ENCODE measurements at places on chromosomes 4 and X. TPM values are rescaled to one million over a fixed set of nuclear protein-coding genes. Genes with fewer than 3 reads are reported as not detected.

DNA sequence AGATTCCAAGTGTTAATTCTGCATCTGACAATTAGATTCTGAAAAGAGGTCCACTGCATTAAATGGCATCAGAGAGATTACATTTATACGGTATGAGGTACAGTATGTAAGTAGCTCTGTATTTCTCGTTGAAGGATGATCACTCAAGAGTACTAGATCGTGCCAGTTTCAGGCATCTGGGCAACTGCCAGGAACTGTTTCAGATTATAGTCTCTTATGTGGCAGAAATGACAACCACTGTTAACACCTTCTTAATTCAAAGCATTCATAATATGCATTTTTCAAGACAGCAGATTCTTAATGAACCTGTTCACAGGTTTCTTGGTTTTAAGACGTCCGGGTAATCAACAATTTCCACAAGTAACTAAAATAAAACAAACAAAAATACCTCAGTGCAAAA, 1.6 kb downstream of the ANKRD50 start:
- DNase-seq, result peak; percentile 21

- no peak for DNase-seq
Measured at GRCh38 chr4:40514497-40514951, 115.1 kb downstream of the RBM47 start.

DNA sequence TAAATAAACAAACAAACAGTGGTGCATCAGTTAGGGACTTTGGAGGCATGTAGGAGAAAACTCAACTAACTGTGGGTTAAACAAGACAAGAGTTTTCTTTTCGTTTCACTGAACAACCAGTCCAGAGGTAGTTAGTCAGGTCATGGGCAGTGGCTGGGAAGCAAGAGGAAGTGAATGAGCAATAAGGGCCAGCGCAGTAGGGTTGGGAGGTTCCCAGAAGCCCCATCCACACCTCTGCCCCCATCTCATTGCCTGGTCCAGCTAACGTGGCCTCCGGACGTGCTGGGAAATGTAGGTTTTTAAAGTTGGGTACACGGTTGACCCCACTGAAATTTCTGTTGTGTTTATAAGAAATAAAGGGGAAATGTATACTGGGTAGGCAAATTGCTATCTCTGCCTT, 8.7 kb downstream of the GLOD5 start:
- no peak for DNase-seq

DNA sequence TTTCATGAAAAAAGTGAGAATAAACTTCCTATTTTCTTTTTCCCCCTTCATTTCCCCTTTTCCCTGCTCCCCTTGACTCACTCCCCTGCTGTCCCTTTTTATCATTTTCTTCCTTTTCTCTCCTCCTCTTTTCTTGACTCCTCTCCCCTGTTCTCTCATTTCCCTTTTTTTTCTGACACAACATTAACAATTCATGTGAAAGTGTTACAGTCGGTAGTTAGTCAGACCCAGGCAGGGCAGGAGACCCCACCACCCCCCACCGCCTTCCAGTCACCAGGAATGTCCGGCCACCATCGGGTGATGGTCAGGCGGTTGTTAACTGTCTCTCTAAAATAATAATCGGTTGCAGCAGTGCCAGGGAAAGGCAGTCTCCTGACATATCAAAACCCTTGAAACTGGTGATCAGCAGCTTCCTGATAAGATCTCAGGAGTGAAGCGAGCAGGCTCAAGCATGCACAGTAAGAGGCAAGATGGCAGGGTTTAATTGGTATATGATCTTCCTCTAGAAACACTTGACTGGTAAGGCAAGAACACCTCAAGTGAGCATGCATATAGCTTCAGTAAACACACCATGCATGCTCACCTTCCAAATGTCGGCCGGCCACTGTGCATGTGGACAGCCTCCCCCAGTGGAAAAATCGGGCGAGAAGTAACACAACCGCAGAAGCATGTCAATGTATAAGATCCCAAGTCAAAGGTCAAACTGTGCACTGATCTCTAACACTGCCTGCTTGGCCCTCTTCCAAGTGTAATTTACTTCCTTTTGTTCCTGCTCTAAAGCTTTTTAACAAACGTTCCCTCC, 191.4 kb downstream of the NDST4 start:
- DNase-seq, result no peak

- no peak for DNase-seq
Measured at GRCh38 chr4:53551958-53552357, 39.3 kb downstream of the LNX1 start.

DNA sequence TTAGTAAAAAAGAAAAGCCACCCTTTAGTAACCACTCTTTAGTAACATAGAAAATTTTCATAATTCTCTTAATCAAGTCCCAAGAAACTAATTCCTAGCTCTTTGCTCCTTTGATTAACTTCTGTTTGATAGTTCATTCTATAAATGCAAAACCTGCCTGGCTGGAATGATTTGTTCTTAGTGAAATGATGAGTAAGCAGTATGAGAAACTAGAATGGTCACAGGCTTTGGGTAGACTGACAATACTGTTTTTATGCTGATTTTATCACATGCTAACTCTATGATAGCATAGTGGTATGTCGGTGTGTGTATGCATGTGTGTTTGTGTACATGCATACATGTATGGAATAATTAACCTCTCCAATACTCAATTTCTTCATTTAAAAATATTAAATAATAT, 81.2 kb downstream of the SYTL5 start:
- no peak for DNase-seq

DNA sequence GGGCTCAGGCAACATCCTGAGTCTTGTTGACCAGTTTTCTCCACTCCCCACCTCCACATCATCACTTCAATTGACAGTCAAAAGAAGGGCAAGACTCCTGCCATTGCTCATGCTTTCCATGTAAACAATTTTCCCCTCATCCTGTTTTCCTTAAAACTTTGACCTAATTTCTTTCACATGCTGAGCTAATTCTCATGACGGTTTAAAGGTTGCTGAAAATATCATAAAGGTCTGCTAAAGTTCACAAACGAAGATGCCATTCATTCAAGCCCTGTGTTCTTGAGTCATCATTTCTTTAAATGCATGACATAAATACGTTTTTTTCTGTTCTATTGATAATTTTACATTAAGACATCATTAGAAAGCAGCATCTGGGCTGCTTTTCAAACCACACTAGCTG, 353.9 kb downstream of the NKX6-1 start:
- DNase-seq, result no peak

DNA sequence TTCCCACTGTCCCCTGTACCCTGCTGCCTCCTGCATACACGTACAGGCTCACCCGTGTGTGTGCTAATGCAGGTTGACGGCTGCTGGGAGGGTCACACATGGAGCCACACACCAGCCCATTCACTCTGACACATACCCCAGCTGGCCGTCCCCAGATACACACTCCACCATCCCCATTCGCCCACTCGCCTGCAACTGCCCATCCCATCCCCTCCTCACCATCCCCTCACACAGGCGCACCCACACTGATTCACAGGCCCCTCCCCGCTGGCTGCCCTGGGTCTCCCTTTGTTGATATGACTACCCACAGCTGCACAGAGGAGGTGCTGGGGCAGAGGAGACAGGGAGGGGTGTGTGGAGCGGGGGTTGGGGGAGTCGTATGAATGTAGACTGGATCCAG, 25.7 kb downstream of the PJA1 start:
- DNase-seq, result no peak

DNA sequence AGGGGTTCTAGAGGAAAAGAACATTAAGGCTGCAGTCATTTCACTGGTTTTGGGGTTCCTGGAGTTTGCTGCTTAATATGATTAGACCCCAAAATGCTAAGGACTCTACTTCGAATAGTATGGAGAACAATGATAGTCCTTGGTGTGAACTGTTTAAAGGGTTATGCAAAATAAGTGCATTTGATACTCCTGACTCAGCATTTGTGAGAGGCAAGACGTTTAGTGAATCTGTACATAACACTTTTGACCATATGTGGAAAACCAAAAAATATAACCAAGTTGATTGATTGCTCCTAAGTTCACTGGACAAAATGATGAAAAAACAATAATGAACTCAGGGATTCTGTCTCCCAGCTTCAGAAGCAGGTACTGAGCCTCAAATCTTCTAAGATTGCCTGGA, 414.1 kb downstream of the SH3BGRL start:
- no peak for DNase-seq

Gene TRAM1L1
- 3.2 TPM for total RNA-seq

Gene SLC38A5
- 5.9 TPM for total RNA-seq

Gene ACSL4
- total RNA-seq, result 34.9 TPM

Gene RNF128
- 4.2 TPM for total RNA-seq

Gene MSX1
- total RNA-seq, result 6.1 TPM

Gene SPANXN4
- total RNA-seq, result not detected

Gene ABCG2
- 7.0 TPM for total RNA-seq

Gene IL3RA
- 5.7 TPM for total RNA-seq

Gene TBX22
- total RNA-seq, result not detected

Gene CD40LG
- total RNA-seq, result 0.10 TPM
